ENCODE measurements at places on chromosomes 12 and 14.

GRCh38 chr12:58419905-58420304 lies 478.5 kb downstream of the ATP23 start:
- no peak for DNase-seq

- no peak for DNase-seq
These were observed 225.7 kb upstream of the AMIGO2 start for GRCh38 chr12:47305464-47305863.

- DNase-seq = no peak
These were observed 834 bp downstream of the COCH start for GRCh38 chr14:30874999-30875787.

- DNase-seq = no peak
These were observed 281.7 kb upstream of the RTL1 start for GRCh38 chr14:101185073-101185835.

DNA sequence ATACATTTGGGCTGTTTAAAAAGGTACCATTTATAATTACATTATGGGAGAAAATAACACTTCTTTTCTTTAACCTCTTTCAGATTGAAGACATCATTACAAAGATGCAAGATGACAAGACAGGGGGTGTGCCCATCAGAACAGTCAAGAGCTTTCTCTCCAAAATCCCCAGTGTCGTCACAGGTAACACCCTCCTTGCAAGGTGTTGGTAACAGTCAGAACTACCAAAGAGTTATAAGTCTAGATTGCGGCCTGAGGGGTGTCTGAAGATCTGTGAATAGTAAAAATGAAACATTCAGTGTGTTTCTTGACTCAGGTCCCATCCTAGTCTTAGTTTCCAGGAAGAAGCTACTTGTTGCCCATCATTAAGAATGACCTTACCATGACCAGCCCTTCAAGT lies 419.8 kb downstream of the RGS6 start:
- no peak for DNase-seq

DNA sequence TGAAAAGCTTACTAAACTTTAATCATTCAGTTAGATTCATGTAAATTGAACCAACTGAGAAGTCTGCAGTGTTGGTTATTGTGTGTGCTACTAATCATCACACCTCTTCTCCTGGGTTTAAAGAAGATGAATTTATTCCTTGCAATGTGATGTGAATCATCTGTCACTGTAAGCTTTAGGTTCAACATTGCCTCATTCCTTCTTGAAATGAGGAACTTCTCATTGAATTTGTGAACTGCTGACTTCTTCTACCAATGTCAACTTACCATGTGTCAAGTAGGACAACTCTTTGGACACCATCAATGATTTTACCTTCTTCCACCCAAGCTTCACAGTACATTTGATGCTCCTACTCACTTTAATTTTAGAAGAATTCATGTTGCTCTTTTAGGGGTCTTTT lies 17.4 kb upstream of the PRB2 start:
- DNase-seq = no peak

DNA sequence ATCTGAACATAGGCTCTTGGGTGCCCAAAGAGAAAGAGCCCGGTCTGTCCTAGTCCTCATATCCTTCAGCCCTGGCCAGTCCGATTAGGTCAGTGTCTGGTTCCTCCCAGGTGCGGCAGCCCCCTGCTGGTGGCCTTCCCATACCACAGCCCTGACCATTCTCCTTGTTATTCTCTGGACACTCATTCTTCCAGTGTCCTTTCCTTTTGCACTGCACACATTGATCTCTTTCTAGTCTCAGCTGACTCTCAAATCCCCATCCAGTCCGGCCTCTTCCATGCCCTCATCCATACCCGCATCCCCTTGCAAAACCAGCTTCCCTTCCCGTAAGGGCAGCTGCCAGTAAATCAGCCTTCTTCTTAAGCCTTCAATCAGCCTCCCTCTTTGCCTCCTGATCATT lies 1316.3 kb downstream of the TMEM121 start:
- no peak for DNase-seq

GRCh38 chr14:105475269-105476096 lies 862 bp downstream of the CRIP2 start:
- no peak for DNase-seq

DNA sequence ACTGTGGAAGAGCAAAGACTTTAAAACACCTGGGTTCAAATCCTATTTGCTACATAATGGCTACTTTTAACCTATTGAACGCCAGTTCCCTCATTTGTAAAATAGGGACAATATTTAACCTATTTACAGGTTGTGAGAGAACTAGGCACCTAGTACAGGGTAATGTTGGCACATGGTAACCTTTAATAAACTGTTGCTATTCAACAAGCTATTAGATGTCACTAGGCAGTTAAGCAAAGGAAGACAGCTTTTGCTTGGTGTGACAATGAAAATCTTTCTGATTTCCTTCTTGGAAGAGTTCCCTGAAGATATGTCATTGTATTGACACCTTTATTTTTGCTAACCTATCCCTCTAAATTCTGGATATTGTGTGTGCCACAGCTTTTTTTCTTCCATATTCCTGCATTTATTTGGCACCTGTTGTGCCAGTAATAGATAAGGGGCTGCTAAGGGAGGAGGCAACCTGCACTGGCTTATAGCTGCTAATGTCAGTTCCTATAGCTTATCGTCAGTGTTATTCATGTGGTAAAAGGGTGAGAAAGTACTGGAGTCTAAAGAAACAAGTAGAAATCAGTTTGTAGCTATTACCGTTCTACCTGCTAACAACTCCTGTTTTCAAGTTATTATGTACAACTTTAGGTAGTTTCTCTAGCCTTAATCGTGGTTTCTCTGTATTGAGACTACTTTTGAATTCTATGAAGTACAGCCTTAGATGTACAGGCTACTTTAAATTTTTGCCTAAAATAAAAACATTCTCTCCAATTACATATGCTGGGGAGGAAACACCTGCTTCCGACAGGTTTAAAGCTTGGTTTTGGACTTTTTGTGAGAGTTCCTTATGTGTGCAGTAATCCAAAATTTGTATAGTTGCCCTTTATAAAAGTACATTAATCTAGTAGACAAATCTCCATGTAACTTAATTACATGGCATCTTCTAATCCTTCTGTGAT lies 24.3 kb downstream of the HIF1A start:
- no peak for DNase-seq

- DNase-seq = no peak
These were observed 46.6 kb downstream of the SMIM41 start for GRCh38 chr12:52126050-52126604.

DNA sequence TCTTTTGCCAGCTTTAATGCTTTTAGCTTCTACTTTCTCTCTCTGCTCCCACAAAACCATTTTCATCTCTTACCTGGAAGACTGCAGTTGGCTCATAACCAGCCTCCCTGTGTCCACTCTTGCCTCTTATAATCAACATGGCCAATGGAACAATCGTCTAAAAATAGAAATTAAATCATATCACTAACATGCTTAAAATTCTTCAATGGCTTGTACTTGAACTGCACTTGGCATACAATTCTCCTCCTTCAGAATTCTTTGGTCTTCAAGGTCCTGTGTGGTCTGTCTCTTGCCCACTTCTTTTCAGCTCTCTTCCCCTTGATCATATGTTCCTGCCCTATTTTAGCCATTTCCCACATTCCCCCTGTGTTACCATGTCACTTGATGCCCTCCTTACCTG lies 342.2 kb downstream of the ATP23 start:
- no peak for DNase-seq

GRCh38 chr12:41459111-41459905 lies 271.2 kb downstream of the PDZRN4 start:
- DNase-seq = no peak

DNA sequence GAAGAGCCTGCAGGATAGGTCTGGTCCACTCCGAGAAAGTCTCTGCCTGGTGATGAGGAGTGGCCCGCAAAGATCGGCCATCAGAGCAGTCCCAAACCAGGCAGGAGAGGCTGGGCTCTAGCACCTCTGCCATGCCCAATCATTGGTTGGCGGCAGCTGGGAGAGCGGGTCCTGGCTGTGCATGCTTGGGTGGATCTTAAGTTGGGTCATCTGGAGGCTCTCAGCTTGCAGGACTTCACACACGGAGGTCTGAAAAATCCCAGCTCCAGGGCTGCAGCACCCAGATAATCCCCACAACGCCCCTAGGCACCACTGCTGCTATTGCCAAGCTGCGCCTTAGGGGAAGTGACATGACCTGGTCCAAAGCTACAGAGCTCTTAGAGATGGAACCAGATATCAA lies 766.7 kb upstream of the TBX3 start:
- DNase-seq = no peak

- DNase-seq = no peak
These were observed 152.6 kb downstream of the DERA start for GRCh38 chr12:16063726-16064125.

DNA sequence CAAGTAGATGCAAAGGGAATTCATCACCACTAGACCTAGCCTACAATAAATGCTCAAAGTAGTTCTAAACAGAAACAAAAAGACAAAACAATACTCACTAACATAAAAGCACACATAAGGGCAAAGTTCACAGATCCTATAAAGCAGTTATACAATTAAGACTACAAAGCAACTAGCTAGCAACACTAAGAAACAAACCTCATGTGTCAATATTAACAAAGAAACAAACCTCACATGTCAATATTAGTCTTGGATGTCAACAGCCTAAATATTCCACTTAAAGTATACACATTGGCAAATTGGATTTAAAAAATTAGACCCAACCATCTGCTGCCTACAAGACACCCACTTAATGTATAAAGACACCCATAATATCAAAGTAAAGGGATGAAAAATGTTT lies 152.7 kb downstream of the KCNK10 start:
- DNase-seq = no peak

GRCh38 chr12:64568298-64568697 lies 42.0 kb upstream of the RASSF3 start:
- DNase-seq = no peak

- DNase-seq = no peak
These were observed 467.1 kb downstream of the ATP23 start for GRCh38 chr12:58408516-58408915.

DNA sequence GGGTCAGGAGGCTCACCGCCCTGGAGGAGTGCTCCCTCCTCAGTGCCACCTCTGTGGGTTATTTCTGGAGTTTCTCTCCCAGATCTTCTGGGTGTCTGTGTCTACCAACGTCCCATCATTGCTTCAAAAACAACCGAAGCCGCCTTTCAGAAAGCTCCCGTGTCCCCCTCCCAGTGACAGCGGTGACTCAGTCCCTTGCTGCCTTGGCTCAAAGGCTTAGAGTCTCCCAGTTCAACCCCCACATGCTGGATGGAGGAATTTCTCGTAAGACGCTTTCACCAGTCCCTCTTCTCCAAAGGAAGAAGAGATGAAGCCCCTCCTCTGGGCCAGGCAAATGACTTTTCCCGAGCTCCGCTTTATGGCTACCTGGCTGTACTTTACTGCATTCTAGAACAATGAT lies 146.6 kb downstream of the RBM19 start:
- no peak for DNase-seq

DNA sequence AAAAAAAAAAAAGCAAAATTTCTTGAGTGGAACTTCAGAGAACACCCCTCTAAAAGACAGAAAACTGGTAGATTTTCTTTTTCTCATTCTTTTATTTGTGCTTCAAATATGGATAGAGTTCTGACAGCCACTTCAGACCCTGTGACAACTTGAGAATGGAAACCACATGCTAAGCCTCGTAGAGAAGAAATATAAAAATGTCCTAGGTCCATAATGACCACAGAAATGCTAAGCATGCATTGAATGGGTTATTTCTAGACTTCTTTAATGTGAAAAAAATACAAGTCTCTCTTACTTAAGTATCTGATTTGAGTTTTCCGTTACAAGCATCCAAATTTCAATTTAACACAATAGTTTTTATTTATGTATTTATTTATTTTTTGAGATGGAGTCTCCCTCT lies 28.3 kb upstream of the DIO2 start:
- DNase-seq = no peak

DNA sequence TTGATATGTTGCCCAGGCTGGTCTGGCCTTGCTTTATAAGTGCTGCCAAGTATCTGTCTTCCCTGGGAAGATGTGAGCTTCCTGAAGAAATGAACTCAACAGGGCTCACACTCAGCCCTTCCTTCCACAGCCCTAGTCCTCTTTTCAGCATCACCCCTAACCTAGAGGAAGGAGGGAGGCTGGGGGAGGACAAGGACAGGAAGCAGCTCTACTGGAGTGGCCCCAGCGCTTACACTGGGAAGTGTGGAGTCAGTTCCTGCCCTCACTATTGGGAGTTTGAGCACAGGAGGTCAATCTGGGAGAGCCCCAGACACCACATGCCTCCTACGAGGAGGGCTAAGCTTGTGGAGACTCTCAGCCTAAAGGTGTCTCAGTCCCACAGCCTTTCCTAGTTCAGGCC lies 16.8 kb downstream of the GALNT6 start:
- DNase-seq = no peak

DNA sequence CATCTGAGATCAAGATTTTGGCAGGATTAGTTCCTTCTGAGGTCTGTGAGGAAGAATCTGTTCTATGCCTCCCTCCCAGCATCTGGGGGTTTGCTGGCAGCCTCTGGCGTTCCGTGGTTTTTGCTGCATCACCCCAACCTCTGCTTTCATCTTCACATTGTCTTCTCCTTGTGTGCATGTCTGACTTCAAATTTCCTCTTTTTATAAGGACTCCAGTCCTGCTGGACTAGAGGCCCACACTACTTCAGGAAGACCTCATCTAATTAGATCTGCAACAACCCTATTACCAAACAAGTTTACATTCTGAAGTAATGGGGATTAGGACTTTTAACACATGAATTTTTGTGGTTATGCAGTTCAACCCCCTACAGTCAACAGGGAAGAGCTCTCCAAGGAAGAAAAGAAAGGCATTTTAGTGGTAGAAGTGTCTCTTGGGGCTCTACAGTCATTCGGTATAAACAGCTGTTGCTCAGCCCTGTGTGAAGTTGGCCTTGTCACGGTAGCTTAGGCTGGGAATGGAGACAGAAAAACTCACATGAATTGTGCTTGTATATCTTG lies 89.7 kb downstream of the CAND1 start:
- DNase-seq = no peak

DNA sequence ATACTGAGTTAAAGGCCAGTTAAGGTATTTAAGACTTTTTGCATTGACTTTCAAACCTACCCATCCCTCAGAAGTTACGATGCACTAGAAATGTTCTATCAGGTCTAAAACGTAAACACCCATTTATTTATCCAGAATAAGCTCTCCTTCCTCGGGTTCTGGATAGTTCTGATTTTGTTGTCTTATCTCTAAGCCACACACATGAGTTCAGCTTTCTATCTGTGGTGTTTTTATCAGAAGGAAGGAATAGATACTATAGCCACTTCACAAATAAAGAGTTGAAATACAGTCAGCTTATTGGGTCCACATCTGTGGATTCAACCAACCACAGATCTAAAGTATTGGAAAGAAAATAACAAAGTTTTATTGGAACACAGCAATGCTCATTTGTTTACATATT lies 5.4 kb downstream of the SFSWAP start:
- DNase-seq = no peak

- no peak for DNase-seq
These were observed 887.0 kb downstream of the TMTC2 start for GRCh38 chr12:83573671-83574070.

DNA sequence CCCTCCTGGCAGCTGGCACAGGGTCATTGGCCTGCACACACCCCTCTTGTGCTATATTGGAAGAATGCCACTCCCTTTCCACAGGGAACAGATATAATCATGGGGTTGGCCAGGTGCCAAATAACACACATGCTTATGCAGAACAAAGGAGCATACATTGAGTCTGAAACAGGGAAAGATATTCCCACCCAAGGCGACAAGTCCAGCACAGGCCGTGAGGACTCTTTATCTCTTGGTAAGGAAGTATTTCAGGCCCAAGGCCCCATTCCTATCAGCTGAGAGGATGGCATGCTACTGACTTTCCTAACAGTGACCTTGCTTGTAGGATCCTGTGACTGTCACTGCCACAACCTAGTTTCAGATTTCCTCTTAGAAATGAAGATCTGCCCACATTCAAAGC lies 59.0 kb upstream of the STXBP6 start:
- DNase-seq = no peak

- DNase-seq = no peak
These were observed 93.0 kb downstream of the SLC24A4 start for GRCh38 chr14:92415969-92416368.

Measured in GDM1 (cell line).